Hematopoietic multipotent progenitor cell (in vitro differentiated cells): ENCODE measurements at places on chromosomes 7 and 10.

DNA sequence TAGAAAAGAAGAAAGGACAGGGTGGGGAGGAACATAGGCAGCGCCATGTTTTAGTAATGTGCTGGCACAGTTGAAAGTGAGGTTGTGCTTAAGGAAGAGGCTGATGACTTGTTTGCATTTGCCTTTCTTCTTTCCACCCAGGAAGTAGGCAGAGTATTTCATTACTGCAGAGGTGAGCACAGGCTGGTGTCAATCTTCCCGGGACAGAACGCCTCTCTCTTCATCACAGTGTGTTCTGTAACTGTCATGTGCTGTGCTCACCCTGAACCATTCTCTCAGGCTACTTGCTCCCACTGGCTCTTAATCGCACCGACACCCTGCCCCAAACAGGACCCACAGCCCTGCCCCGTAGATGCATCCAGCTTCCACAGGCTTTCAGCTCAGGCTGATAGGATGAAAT lies 135.8 kb upstream of the YAE1 start:
- no peak for DNase-seq

GRCh38 chr7:33831389-33832141 lies 73.8 kb upstream of the BMPER start:
- DNase-seq = no peak

GRCh38 chr7:158300427-158300826 lies 287.2 kb downstream of the PTPRN2 start:
- no peak for DNase-seq

DNA sequence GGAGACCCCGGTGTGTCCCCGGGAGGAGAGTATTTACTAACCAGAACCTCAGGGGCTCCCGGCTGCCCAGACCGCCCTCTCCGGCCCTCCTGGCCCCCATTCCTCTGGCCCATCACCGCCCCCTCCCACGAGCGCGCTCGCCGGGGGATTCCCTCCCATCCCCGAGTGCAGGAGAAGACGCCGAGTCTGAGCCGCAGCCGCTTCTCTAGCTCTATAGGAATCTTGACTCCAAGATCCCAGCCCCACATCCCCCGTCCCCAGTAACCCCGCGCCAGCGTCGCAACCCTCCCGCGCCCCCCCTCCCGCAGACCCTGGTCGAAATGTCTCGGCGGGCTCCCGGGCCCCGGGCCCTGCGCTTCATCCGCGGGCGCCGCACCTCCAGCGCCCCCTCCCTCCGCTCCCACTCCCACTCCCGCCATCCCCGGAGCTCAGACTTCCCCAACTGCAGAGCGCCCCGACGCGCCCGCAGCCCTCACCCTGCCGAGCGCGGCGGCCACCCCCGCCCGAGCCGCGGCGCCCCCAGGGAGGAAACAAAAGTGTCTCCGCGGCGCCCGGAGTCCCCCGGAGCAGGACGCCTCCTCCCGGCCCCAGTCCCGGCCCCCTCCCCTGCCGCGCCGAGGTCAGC lies 541 bp downstream of the ELMO1 start:
- DNase-seq = no peak

GRCh38 chr7:77455321-77455720 lies 39.2 kb upstream of the GSAP start:
- DNase-seq = no peak

GRCh38 chr7:50596484-50596883 lies 31.3 kb upstream of the DDC start:
- DNase-seq = no peak

DNA sequence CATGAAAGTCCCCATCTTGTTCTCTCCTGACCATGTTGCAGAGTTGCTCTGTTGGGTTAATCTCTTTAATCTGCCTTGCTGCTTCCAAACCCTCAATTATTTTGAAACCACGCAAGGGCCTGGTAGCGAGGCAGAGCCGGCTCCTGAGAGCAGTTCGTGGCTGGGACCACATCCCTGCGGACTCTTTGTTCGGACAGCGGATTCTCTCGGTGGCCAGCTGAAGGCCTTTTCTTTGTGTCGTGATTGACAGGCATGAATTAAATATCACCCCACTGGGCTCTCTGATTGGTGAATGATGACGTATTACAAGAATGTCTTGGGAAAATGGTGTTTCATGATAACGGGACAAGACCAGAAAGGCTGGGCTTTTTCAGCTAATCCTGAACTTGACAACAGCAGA lies 66.9 kb upstream of the ARHGAP21 start:
- no peak for DNase-seq

DNA sequence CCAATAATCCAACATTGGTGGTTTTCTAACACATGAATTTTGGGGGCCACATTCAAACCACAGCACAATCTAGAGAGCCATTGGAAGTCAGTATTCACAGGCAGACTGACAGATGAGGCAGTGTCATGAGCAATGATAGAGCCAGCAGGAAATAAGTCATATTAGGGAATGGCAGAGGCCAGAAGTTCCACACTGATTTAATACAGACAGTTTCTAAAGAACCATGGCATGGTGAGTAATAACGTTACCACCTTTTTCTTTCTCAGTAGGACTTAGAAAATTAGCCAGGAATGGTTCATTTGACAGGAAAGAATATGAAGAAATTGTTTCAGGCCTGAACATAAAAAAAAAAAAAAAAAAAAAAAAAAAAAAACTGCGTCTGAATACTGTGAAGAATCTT lies 210.3 kb downstream of the GPAM start:
- no peak for DNase-seq
